ENCODE measurements at places on chromosomes 3 and 15.

GRCh38 chr3:114435386-114436115 lies 141.7 kb downstream of the TIGIT start:
- H3K27ac ChIP-seq, result no peak overlapping the region
- no peaks in the 10 kb centered on the region for H3K36me3 ChIP-seq
- no peak for DNase-seq
- peaks cover 12% of the 10 kb centered on the region for H3K4me1 ChIP-seq

DNA sequence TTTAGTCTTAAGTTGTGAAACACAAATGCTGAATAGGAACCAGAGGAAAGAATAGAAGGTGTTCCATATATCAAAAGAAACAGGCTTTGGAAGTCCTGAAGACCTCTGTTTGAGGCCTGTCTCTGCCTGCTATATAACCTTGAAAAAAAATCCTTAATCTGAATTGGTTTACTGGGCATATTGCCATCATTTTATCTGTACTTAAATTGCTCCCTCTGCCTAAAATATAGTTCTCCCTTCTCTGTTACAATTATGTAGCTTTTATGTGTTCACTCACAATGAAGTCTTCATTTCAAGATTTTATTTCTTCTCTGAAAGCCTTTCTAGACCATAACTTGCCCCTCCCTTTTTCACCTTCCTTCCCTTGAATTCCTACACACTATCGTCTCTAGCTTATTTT lies 21.2 kb downstream of the ARL13B start:
- H3K27me3 ChIP-seq, result no peaks in the 10 kb centered on the region
- H3K4me1 ChIP-seq, result no peaks in the 10 kb centered on the region
- H3K36me3 ChIP-seq, result peaks cover 6% of the 10 kb centered on the region
- DNase-seq, result no peak
- H3K4me3 ChIP-seq, result no peak overlapping the region

DNA sequence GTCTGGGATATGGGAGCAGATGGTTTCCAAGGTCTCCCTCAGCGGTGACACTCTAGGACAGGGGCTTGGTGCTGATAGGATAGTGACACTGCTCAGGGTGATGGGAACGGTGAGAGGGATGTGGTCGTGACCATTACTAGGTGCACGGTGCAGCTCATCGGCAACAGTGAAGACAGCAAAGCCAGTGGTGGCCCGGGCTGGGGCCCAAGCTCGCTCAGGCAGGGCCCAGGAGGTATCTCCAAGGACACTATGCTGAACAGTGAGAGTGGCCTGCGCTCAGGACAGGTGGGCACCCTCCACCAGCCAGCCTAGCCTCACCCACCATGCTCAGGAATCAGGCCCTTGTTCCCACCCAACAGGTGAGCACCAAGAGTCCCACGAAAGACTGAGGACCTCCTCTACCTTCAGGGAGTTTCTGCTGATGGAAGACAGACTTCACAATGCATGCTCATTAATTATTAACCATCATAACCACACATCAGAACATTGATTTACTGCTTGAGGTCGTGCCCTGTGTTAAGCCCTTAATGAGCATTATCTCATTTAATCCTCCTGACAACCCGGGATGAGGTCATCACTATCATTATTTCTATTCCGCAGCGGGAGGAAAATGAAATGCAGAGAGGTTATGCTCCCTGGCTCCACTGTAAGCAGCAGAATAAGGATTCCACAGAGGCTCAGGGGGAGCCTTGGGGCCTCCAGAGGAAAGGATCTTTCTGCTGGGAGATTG lies 269.4 kb downstream of the UACA start:
- no peak overlapping the region for H3K4me3 ChIP-seq
- no peaks in the 10 kb centered on the region for H3K36me3 ChIP-seq
- H3K27ac ChIP-seq, result peak overlapping the region; percentile 55
- H3K4me1 ChIP-seq, result peaks cover 37% of the 10 kb centered on the region

DNA sequence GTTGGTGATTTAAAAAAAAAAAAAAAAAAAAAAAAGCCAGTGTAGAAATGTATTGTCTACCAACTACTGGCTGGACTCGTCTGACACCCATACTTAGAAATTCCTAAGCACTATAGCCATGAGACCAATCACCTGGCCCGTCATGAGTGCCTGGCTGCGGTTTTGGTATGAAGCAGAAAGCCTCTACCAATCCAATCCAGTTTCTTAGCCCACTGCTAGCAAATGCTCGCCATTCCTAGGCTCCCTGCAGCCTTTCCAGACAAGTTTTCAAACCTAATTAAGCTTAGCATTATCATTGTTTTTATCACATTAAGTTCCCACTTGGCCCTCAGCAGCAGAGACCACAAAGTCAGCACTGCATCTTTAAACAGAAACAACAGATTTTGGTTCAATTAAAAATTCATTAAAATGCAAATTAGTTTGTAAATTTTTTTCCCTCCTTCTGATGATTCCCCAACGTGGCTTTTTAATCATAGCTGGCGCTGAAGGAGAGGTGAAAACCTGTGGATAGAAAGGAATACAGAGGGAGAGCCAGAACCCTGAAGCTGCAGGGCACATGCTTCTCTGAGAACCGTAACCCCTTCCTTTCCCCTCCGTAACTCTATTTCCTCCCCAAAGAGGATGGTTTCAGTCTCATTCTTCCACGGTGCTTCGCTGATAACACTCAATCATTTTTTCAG lies 32.2 kb upstream of the ST8SIA2 start:
- H3K36me3 ChIP-seq, result no peaks in the 10 kb centered on the region
- no peak overlapping the region for H3K27ac ChIP-seq
- H3K4me1 ChIP-seq, result peaks cover 26% of the 10 kb centered on the region
- H3K4me3 ChIP-seq, result no peak overlapping the region

DNA sequence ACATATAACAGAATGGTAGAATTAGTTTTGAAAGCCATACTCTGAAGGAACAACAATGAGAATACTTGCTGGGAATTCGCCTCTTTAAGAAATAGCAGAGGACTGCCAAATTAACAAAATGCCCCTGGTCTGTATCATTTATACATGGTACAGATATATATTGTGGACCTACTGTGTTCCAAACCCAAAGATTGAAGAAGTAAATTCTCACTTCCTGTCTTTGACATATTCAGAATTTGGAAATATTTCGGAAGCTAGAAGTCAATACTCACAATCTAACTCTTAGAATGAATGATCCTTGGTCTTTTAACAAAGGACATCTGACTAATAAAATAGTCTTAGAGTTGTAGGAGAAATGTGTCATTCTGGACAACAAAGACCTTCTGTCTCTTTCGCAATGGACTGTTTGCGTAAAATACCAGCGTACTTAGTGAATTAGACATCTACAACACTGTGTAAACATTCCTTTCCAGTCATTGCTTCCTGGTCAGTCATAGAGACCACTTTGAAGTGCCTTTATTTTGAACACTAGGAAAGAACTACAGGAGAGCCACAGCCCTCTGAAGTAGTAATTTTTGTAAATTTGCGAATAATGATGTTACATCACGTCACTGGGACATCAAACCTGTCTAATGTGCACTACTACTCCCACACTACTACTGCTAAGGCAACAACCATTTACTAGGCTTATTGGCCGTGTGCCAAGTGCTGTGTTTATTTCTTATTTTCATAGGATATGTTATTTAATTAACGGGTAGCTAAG lies 68.0 kb downstream of the CHL1 start:
- peak; percentile 91 for DNase-seq
- peaks cover 4% of the 10 kb centered on the region for H3K36me3 ChIP-seq
- no peak overlapping the region for H3K4me3 ChIP-seq
- H3K27me3 ChIP-seq, result peaks cover 4% of the 10 kb centered on the region
- H3K27ac ChIP-seq, result no peak overlapping the region
- H3K4me1 ChIP-seq, result peaks cover 5% of the 10 kb centered on the region

- H3K36me3 ChIP-seq, result peaks cover 6% of the 10 kb centered on the region
- no peak overlapping the region for H3K4me3 ChIP-seq
- DNase-seq, result no peak
- H3K27ac ChIP-seq, result no peak overlapping the region
- H3K4me1 ChIP-seq, result no peaks in the 10 kb centered on the region
Observed at GRCh38 chr3:37641556-37641955, 220.1 kb upstream of the CTDSPL start.

- H3K36me3 ChIP-seq, result no peaks in the 10 kb centered on the region
- H3K4me1 ChIP-seq, result no peaks in the 10 kb centered on the region
- H3K27ac ChIP-seq, result no peak overlapping the region
- no peak overlapping the region for H3K4me3 ChIP-seq
- H3K27me3 ChIP-seq, result no peaks in the 10 kb centered on the region
Observed at GRCh38 chr3:99439892-99440291, 198.5 kb upstream of the COL8A1 start.

DNA sequence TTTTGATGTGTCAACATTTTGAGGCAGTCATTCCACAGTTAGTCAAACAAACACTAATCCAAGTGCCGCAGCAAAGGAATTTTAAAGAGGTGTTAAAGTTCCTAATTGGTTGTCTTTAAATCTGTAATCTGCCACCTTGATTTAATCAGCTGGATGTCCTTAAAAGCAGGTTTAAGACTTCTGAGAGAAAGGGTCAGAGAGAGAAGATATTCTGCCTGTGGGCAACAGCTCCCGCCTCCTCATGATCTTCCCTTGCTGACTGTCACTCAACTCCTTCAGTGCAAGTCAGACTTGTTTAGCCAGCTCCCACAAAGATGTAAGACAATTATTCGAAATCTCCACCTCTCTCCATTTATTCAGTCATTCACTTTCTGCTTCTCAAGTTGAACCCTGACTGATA lies 92.6 kb upstream of the MYRIP start:
- no peak for DNase-seq
- H3K27ac ChIP-seq, result no peak overlapping the region

DNA sequence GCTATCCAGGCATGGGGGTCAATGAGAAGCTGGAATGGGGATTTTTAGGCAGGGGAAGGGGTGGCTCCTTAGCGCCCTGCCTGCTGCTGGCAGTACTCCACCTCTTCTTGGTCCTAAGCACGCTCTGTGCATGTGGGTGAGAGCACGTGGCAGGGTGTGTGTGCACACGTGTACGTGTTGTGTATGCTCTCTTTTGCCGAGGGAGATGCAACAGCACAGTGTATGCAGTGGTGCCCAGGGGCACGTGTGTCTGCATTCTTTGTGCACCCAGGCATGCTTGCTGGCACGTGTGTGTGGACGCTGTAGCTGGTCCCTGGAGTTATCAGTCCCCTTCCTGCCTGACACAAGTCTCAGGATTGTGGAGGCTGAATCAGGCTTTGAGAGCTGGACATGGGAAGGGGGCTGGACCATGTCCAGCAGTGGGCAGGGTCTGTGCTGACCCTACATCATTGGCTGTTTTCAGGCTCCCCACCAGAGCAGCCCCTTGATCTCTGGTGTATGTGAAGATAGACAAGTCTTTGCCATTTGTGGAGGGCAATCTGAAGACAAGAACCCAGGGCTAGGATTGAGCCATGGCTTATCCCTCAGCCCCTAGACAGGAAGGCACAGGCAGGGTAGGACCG lies 1.9 kb upstream of the CAMKV start:
- peaks cover 5% of the 10 kb centered on the region for H3K36me3 ChIP-seq
- no peaks in the 10 kb centered on the region for H3K27me3 ChIP-seq
- no peak overlapping the region for H3K4me3 ChIP-seq
- H3K4me1 ChIP-seq, result no peaks in the 10 kb centered on the region
- no peak for DNase-seq

- no peak overlapping the region for H3K27ac ChIP-seq
- no peak for DNase-seq
- H3K36me3 ChIP-seq, result no peaks in the 10 kb centered on the region
- no peak overlapping the region for H3K4me3 ChIP-seq
- H3K4me1 ChIP-seq, result no peaks in the 10 kb centered on the region
Observed at GRCh38 chr15:74263466-74263865, 27.3 kb downstream of the CCDC33 start.

DNA sequence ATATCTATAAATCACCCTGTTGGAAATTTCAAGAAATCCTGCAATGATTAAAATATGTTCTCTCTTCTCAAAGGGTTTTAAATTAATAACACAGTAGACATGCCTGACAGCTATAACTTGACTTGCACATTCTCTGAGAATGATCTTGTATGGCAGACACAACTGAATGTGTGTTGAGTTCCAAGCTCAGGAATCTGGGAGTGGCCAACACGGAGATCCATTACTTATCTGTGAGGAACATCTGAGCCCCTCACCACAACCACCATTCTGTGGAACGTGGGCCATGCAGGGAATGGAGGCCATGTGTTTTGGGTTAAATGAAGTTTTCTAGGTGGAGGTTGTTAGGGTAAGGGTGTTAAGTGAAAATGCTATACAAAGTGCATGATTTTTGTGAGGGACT lies 105.3 kb upstream of the CHMP2B start:
- no peak overlapping the region for H3K4me3 ChIP-seq
- H3K27ac ChIP-seq, result no peak overlapping the region
- H3K4me1 ChIP-seq, result no peaks in the 10 kb centered on the region
- DNase-seq, result no peak

- peak; percentile 38 for DNase-seq
- no peak overlapping the region for H3K27ac ChIP-seq
- H3K4me3 ChIP-seq, result no peak overlapping the region
Observed at GRCh38 chr3:40992023-40992422, 207.3 kb upstream of the CTNNB1 start.

GRCh38 chr3:58041182-58041825 lies 33.1 kb downstream of the FLNB start:
- no peak overlapping the region for H3K4me3 ChIP-seq
- H3K36me3 ChIP-seq, result peaks cover 9% of the 10 kb centered on the region
- peak overlapping the region; percentile 82 for H3K27ac ChIP-seq
- no peaks in the 10 kb centered on the region for H3K27me3 ChIP-seq

DNA sequence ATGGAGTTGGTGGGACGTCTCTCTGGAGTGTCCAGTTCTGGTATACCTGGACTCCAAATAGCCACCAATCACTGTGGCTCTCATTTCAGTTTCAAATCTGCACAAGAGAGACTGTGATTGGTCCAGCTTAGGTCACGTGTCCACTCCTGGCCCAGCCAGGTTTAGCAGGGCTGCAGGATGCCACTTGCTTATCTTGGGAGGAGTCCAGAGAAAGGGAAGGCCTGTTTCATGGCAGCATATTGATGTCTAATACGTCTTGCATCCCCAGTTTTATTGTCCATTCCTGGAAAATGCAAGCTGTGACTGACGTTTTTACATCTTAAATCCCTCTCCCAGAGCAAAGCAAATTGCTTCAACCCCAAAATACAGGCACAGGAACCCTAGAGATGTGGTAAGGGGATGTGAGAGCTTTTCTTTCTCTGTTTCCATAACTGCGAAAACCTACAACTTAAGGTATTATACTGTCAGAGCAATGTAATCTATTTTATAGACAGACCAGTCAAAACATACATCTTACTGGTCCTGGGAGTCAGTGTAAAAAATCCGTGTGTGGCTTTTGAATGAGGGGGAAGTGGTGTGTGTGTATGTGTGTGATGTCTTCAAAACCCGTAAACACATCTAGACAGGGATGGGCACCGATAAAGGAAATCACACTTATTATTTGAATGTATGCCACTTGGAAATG lies 274.4 kb downstream of the TLE3 start:
- H3K36me3 ChIP-seq, result no peaks in the 10 kb centered on the region
- no peak overlapping the region for H3K4me3 ChIP-seq
- H3K4me1 ChIP-seq, result peaks cover 8% of the 10 kb centered on the region
- DNase-seq, result peak; percentile 56
- H3K27ac ChIP-seq, result no peak overlapping the region
- peaks cover 13% of the 10 kb centered on the region for H3K27me3 ChIP-seq

- no peak overlapping the region for H3K27ac ChIP-seq
- H3K4me1 ChIP-seq, result no peaks in the 10 kb centered on the region
- H3K36me3 ChIP-seq, result no peaks in the 10 kb centered on the region
- H3K27me3 ChIP-seq, result peaks cover 94% of the 10 kb centered on the region
- H3K4me3 ChIP-seq, result no peak overlapping the region
- DNase-seq, result no peak
Observed at GRCh38 chr3:70621451-70621850, 309.0 kb upstream of the MDFIC2 start.

- H3K36me3 ChIP-seq, result no peaks in the 10 kb centered on the region
- no peak for DNase-seq
- H3K4me3 ChIP-seq, result no peak overlapping the region
- no peak overlapping the region for H3K27ac ChIP-seq
- no peaks in the 10 kb centered on the region for H3K27me3 ChIP-seq
Observed at GRCh38 chr3:114941626-114942309, 205.3 kb downstream of the ZBTB20 start.
